ENCODE measurements at places on chromosomes 3 and 15. TPM values are rescaled to one million over a fixed set of nuclear protein-coding genes. Genes with fewer than 3 reads are reported as not detected.

The CACNA1D gene
- 0.26 TPM for total RNA-seq

The PROS1 gene
- 12.5 TPM for total RNA-seq

The ADPRH gene
- 2.3 TPM for total RNA-seq

The PCCB gene
- total RNA-seq: 26.7 TPM

The SERPINI1 gene
- total RNA-seq: 1.6 TPM

The HEMK1 gene
- total RNA-seq: 13.4 TPM

The RASL12 gene
- total RNA-seq: 39.0 TPM

The FOXB1 gene
- not detected for total RNA-seq

The HRH1 gene
- total RNA-seq: 9.7 TPM

The EPHB1 gene
- total RNA-seq: 0.65 TPM

The AGBL1 gene
- total RNA-seq: not detected

The UROC1 gene
- not detected for total RNA-seq

The PAQR5 gene
- total RNA-seq: 1.9 TPM

The ITIH4 gene
- not detected for total RNA-seq

The MYZAP gene
- 0.72 TPM for total RNA-seq

The IQCH gene
- 1.8 TPM for total RNA-seq

The CA12 gene
- total RNA-seq: 10.3 TPM

The MASP1 gene
- total RNA-seq: 1.8 TPM

The CCDC33 gene
- total RNA-seq: not detected

The SYNPR gene
- not detected for total RNA-seq

The KLHL6 gene
- under 0.01 TPM for total RNA-seq

The AMT gene
- 3.0 TPM for total RNA-seq

The PLCH1 gene
- under 0.01 TPM for total RNA-seq

The CCDC12 gene
- total RNA-seq: 24.6 TPM

The OXTR gene
- total RNA-seq: 4.3 TPM

The LTF gene
- total RNA-seq: not detected

The MAGI1 gene
- total RNA-seq: 6.4 TPM

The RBMS3 gene
- total RNA-seq: 21.4 TPM

The COL7A1 gene
- 104 TPM for total RNA-seq

The RAB6B gene
- total RNA-seq: 0.65 TPM

The STAB1 gene
- 0.80 TPM for total RNA-seq

The SPTSSB gene
- total RNA-seq: not detected

The TFDP2 gene
- total RNA-seq: 32.3 TPM

The CFAP100 gene
- total RNA-seq: not detected

The PEX11A gene
- 2.1 TPM for total RNA-seq

The METTL6 gene
- 20.9 TPM for total RNA-seq

The BOC gene
- total RNA-seq: 10.0 TPM

The TPRA1 gene
- 36.3 TPM for total RNA-seq

The USF3 gene
- 8.4 TPM for total RNA-seq

The TNK2 gene
- 8.1 TPM for total RNA-seq

The ALDH1A2 gene
- 2.7 TPM for total RNA-seq

The SPINT1 gene
- 4.1 TPM for total RNA-seq

The ACAD9 gene
- total RNA-seq: 21.2 TPM

The CIAO2A gene
- total RNA-seq: 97.9 TPM

The GRK7 gene
- total RNA-seq: under 0.01 TPM

The KPNA4 gene
- 30.1 TPM for total RNA-seq

The CAND2 gene
- total RNA-seq: 5.0 TPM
